ENCODE measurements at places on chromosomes 2 and 18.

GRCh38 chr2:43414586-43415135, 181.2 kb downstream of the THADA start:
- no peak for DNase-seq

DNA sequence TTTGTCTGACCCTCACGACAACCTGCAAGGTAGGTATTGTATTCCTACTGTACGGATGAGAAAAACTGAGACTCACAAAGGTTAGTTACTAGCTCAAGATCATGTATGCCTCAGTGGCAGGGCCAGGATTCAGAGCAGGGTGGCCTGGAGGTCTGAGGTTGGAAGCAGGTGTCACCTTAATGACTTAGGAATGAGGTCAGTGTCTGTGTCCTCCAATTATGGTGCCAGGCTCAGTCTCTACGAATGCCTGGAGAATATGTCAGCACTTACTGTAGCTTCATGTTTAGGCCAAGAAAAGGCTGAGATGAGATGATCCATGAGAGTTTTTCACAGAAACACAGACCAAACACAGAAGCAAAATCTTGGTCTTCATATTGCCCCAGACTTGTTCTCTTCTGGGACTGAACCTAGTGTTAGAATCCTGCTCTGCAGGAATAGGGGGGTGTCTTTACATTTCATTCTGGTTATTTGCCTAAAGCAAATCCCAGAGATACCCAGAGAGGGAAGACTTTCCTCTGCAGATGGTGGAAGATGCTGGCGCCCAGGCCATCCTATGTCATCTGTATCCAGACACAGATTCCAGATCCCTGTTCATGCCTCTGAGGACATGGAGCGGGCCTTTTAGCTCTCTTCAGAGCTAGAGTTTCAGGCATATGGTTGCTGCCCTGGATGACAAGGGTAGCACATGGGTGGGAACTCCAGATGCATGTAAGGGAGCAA, 16.3 kb upstream of the RAB10 start:
- no peak for DNase-seq

DNA sequence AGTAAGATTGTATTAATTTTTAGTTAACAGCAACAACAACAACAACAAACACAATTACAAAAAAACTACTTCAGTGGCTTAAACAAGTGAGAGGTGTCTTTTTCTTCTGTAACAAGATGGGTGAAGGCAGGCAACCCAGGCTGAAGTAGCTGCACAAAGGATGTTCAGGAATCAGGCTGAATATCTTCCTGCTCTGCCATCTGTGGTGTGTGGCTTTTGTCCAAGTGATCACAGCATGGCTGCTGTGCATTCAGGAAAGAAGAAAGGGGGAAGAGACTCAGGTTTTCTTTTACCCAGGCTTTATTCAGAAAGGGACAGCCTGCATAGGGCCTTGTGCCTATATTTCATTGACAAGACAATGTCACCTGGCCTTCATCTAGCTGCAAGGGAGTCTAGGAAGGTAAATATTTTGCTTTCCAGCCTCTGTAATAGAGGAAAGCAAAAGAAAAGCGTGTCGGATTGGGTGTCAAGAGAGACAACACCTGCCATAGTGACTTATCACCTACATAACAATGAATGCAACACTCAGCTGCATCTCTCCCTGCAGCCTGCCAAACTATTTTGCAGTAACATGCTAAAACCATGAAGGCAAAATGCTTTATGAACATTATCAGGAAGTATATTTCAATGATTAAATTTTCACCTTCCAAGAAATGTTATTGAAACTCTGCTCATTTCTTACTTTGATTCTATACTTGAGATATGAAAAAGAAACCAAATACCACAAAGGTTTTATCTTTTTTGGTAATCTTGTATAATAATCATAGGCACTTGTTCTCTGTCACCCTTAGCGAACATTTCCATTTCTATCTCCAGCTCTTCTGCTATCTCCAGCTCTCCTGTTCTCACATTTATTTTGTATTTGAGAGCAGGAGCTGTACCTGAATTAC, 14.6 kb downstream of the G6PC2 start:
- no peak for DNase-seq

DNA sequence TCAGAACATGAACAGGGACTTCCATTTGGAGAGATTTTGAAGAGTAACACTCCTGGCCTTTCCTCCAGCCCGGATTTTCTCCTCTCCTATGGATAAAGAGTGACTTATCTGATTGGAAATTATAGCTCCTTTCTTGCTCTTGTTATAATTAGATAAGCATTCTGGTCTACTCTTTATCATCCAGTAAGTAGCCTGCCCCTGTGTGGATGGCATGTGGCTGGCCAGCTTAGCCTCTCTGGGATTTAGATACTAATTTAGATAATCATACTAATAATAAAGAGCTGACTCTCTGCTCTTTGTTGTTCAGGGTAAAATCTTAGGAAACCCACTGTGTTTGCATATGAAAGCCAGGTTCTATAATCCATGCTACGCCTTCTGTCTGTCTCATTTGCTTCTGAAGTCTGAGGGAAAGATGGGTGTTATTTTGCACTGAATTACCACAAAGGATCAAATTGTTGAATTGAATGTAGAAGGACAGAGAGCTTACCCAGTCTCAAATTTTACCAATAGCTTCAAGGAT, 438.8 kb downstream of the SPAG16 start:
- DNase-seq = no peak

- no peak for DNase-seq
Measured at GRCh38 chr2:57693965-57694364, 352.6 kb upstream of the VRK2 start.

- DNase-seq = no peak
Measured at GRCh38 chr2:190930411-190930810, 49.8 kb downstream of the GLS start.

GRCh38 chr2:9308186-9308955, 101.8 kb downstream of the ASAP2 start:
- DNase-seq = no peak

GRCh38 chr18:62499263-62499650, 23.6 kb upstream of the ZCCHC2 start:
- DNase-seq = no peak

DNA sequence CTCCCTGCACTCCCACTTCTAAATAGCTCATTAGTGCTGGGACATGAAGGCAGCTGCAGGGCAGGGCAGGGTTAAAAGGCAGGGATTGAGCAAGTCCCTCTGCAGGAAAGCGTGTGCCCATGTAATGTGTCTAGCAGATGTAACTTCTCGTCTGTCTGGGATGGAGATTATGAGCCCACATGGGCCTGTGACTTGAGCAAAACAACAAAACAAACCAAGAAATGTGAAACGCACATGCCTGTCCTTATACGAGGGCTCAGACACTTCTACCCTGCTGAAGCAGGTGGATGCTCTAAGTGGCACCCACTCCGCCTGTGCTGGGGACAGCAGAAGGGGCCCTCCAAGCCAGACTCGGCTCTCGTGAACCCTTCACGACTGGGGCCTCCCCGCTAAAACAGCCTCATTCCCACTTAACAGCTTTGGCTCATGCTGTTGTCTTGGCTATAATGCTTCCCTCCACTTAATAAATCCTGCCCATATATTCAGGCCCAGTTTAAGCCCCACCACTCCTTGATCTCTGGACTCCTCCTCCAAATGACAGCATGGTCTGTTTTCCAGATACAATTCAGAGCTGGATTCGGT, 40.9 kb downstream of the TMEM247 start:
- DNase-seq = no peak

- DNase-seq = no peak
Measured at GRCh38 chr2:84160453-84160852, 298.6 kb downstream of the SUCLG1 start.

Data from fibroblast of skin of left quadriceps (primary cell).